Endothelial cell (in vitro differentiated cells): ENCODE measurements at places on chromosomes 5 and 9. TPM values are rescaled to one million over a fixed set of nuclear protein-coding genes. Genes with fewer than 3 reads are reported as not detected.

ARAP3 gene
- 239 TPM for total RNA-seq

TRIM14 gene
- total RNA-seq, result 0.97 TPM

PTGER4 gene
- total RNA-seq, result 0.26 TPM

CCL21 gene
- total RNA-seq, result not detected

NTMT1 gene
- total RNA-seq, result 16.7 TPM

EPB41L4B gene
- total RNA-seq, result 0.41 TPM

TERT gene
- 0.28 TPM for total RNA-seq

FAM163B gene
- not detected for total RNA-seq

DNA sequence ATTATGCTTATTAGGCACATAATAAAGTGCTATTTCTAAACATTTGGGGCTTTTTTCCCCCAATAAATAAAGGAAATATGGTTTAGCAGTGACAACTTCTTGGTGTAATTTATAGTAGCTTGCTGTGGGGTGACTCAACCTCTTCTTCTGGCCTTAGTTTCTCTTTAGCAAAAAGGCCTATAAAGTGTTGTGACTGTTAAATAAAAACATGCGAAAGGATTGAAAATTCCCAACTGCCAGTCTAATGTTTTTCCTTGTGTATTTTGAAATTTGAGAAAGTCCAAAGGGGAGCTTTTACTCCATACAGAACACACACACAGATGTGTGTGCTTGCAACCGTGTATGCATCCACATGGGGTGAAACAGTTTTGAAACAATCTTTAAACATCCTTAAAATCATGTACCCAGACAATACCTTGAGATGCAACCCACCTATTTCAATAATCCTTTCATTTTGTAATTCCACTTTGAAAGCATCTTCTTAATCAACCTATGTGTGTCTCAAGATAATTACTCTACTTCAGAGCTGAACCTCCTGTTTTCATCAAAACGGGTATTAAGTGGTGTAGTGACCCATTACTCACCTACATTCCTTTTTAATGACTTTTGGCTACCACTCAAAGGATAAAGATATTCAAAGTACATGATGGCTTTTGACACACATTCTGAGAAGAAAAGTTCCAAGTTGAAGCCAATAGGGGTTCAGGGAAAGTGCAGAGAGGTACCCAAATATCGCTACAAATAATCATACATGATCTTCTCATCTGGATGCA, 123.8 kb downstream of the DROSHA start:
- no peak for DNase-seq

GRCh38 chr9:130448035-130448624, 3.4 kb downstream of the ASS1 start:
- no peak for DNase-seq

- peak; percentile 64 for DNase-seq
Observed at GRCh38 chr5:129094924-129095899, 663 bp downstream of the ISOC1 start.

GRCh38 chr9:127417131-127418036, 6.8 kb upstream of the ZNF79 start:
- DNase-seq, result no peak

DNA sequence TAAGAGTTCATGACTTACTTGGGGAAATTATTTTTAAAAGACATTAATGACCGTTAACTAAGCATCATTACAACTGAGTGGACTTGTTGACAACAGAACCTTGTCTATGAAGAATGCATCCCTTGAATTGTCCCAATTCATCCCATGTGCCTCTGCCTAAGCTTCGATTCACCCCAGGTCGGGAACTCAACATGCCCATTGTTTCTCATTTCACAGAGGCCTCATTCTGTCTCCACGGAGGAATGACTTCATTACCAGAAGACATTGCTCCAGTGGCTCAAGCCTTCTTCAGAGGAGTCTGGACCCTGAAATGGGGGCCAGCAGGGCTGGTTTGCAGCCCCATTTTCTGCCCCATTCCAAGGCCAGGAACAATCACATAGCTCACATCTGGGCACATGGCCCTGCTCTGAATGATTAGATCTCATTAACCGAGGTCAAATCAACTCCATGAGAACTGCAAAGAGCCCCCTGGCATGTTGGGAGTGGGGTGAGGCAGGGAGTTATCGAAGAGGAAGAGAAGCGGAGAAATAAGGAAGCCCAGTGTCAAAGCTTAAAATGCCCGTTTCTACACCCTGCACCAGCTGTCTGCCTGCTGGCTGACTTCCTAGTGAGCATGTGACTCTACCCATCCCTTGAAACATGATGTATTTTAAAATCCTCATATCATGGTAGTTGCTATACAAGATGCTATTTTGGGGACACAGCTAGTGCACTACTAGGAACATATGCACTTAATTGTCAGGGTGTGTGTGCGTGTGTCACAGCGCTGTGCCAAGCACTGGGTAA, 137.3 kb downstream of the LHFPL2 start:
- no peak for DNase-seq

GRCh38 chr5:131814990-131815389, 18.2 kb upstream of the FNIP1 start:
- no peak for DNase-seq

DNA sequence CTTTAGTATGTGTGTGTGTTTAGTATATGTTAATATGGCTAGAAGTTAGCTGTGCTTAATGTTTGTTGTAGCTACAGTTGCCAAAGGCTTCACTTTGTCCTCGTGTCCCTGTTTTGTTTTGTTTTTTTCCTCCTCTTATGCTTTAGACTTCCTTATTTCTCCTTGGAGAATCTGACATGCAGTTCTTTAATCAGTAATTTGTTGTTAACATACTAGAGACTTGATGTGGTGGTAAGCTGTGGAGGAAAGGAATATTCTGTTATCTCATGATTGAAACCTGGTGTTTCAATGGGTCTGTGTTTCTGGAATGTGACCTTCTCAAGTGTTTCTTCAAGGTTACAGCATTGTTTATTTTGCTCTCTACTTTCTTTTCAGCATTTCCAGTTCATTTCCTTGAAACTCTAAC, 515.6 kb upstream of the ST8SIA4 start:
- DNase-seq, result no peak

- no peak for DNase-seq
Observed at GRCh38 chr5:125276096-125276495, 529.7 kb upstream of the ZNF608 start.

- DNase-seq, result peak; percentile 4
Observed at GRCh38 chr5:31133488-31133887, 60.0 kb upstream of the CDH6 start.

DNA sequence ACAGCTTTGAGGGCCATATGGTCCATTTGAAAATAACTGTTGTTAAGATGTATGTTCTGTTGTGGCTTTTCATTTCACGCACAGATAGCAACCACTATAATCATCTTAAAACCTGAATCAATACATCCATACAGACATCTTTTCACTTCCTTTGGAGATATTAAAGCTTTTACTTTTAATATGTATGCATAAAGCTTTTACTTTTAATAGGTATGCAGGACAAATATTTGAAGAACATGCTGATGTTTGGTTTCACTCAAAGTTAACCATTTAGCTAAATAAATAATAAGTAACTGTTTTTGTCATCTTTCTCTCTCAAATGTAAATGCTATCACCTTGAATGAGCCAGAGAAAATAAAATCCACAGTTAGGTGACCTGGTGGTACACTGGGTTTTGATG, 108.6 kb downstream of the OXCT1 start:
- no peak for DNase-seq

- no peak for DNase-seq
Observed at GRCh38 chr9:17528859-17529258, 50.0 kb upstream of the SH3GL2 start.
